ENCODE measurements at places on chromosomes 2 and 18. TPM values are rescaled to one million over a fixed set of nuclear protein-coding genes. Genes with fewer than 3 reads are reported as not detected.

The CPSF3 gene
- polyA plus RNA-seq: 55.0 TPM

The PROKR1 gene
- polyA plus RNA-seq: 0.01 TPM

DNA sequence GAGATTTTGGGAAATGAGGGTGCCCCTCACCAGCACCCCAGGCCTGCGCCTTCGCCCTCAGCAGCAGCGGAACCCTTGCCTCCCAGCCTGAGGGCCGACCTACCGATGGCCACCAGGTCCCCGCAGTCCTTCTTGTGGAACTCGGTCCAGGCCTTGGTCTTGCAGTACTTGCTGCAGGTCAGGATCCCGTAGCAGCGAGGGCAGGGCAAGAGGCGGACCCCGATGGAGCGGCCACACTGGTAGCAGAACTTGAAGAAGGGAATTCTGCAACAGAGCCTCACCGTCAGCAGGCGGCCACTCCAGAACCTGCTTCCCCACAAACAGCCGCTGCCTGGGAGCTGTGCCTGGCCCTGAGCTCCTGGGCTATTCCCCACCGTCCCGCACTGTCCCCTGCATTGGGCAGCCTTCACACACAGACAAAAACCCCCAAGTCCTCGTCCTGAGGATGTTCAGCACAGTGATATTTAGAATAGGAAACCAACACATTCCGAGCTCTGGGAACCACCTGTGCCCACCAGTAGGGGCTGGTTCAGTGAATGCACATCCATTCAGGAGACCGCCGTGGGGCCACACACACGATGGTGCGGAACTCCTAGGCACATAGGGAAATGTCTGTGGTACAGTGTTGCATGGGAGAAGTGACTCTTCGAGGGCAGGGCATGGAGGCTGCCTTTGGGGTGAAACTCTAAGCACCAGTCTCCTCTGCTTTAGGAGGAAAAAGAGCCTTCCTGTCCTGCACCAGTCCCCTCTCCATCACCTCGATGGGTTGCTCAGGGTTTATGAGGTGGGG, 45.6 kb downstream of the GPC1 start:
- no peak for DNase-seq

DNA sequence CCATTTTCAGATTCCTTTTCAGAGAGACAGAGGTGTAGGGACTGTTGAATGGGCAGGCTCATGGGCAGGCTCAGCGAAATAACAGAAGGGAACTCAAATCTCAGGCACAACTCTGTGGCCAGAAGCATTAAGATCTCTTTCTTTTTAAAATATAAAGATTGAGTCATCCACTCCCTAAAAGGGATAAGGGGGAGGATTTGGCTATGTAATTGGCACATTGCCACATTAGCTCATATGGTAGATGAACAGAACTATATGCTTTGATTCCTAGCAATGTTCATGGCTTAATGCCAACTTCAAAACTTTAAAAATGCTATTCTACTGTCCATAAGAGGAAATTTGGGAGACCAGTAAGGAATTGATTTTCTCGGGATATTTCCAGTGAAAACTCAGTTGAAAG, 53.8 kb upstream of the SLC5A7 start:
- no peak for DNase-seq

- DNase-seq: no peak
Observed at GRCh38 chr2:198692907-198693510, 764.7 kb downstream of the SATB2 start.

GRCh38 chr2:241412144-241412543, 56.1 kb downstream of the FARP2 start:
- peak; percentile 19 for DNase-seq

GRCh38 chr18:57223144-57223870, 76.4 kb downstream of the BOD1L2 start:
- no peak for DNase-seq

DNA sequence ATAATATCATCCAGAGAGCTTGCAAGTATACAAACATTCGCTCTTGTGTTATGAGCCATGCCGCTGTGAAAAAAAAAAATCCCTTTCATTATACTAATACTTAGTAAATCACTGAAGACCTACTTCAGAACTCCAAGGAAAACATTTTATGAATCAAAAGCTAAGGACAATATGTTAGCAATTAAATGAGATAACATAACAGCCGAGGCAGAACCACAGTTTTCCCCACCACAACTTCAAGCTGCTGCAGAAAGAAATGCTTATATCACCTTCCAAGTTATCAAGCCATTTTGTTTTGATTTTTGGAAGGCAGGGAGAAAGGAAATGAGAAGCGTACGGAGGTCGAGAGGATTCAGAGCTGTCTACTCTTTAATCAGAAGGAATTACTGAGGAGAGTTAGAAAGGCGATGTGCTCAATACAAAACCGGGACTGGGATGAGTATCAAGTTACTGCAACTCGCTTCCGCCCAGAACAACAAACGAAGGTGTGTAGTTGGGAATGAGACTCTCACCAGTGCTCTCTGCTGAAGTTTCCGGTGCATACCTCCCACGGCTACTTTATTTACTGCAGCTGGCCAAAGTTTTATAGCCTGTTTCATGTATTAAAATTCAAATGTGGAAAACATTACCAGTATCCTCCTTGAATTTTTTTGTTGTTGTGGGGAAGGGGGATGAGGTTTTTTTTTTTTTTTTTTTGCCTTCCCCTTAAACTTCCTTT, 292.2 kb upstream of the CCDC68 start:
- no peak for DNase-seq

GRCh38 chr2:174949988-174950687, 55.0 kb downstream of the CHN1 start:
- no peak for DNase-seq

DNA sequence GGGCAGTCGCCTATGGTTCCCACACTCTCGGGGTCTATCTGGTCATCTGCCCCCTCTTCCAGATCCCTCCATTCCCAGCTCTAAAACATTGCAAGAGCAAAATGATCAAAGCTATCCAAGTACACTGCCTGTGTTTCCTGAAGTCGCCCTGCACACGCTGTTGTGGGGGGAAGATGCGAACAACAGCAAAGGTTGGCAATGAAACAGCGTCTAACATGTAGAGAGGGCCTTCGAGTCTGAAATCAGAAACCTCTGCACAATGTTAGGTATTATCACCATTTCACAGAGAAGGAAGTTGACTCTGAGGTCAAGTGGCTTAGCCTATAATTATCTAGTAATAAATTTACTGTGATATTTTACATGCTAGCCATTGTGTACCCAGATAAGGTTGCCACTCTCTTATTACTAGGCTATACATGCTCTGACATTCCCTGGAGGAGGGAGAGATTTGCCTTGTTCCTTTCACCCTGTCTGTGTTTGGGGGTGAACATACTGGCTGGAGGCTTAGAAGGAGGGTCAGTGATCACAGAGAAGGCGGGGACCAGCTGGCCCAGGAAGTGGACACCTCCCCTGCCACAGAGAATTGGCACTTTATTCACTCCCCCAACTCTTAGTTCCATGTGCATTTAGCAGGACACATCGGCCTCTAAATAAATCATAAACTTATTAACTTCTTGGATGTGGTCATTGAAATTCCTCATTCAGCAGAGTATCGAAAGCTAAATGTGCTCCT, 36.8 kb downstream of the KCTD1 start:
- DNase-seq: no peak

DNA sequence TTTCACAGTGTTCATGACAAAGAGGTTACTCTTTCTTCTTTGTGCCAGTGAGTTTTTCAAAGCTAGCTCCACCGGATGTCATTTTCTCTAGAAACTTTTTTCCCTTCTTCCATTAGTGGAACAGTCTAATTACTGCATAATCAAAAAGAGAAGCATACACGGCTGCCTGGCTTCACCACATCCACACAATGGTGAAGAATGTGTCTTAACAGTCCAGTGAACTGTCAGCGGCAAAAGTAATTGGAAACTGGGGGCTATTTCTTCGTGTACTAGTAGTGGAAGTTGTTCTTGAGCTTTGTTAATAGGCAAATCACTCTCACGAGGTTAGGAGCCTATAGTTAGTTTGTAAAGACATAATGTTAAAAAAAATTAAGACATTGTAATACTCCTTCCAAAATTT, 32.9 kb upstream of the PIK3C3 start:
- no peak for DNase-seq

DNA sequence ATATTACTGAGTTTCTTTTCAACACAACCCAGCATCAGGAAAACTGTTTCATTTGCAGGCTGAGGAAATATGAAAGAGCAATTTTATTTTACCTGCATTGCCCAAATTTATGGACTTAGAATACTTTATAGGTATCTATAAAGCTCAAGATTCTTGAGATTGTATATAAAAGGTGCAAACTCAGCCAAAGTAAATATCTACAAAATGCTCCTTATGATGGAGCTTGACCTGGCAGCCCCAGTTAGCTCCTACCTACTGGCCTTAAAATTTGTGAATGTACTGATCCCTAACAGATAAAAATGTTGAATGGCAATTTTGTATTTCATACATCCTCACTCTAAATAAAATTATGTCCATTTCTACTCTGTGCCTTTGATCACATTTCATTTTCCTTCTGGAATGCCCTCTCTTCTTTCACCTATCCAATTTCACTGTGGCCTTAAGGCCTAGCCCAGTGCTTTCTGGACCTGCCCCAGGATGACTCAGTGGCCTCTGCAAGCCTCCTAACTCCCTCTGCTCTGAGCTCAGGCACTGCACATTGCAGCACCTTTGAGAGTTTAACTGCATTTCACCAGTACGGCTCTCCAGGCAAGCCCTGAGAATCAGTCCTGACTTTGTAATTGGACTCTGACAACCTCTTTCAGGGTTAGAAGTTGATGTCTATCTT, 125.9 kb downstream of the ANTXR1 start:
- DNase-seq: no peak

DNA sequence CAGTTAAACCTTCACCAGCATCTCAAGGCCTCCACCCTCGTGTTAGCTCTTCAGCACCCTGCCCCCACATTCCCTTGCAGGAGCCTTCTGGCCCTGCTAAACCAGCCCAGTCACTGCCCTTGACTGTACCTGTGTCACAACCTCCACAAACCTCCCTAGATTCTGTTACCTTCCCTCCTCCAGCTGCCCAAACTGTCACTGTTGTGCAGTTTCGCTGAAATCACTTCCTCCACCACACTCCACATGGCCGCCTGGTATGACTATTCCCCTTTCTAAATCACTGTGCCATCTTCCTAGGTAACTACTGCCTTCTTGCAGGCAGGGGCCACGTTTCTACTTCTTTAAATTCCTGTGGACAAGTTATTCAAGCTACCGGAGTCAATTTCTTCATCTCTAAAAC, 160.2 kb downstream of the GALNT14 start:
- DNase-seq: no peak

DNA sequence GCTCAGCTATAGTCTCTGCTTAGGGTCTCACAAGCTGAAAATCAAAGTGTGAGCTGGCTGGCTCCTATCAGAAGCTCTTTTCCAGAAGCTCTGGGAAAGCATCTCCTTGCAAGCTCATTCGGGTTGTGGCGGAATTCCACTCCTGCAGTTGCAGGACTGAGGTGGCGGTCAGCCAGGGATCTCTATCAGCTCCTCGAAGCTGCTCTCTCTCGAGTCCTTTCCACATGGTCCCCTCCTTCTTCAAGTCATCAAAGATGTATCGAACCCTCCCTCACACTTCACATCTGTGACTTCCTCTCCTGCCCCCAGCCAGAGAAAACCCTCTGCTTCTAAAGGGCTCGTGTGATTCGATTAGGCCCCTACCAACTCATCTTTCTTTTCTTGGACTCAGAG, 141.7 kb downstream of the ZFP36L2 start:
- DNase-seq: no peak

DNA sequence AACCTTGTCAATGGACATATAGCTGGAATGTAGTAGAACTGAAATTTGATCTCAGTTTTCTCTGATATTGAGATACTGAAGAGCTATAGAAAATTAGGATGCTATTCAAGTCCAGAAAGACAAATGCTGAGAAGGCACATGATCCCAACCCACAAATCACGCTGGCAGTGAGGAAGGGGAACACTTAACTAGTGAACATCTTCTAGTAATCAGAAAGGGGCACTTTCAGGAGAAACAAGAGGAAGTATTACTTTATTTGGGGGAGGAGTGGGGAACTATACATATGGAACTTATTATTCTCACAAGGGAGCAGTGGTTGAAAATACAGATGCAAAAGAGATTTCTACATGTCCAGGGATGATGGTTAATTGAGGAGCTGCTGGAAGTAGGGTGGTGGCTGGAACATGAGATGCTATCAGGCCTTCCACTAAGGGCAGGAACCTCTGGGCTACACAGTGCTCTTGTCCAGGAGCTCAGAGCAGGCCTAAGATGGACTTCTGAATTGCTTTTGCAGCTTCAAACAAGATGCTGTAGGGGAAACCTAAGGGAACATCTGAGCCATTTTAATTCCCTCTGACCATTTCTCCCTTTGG, 79.3 kb downstream of the TGFA start:
- no peak for DNase-seq

GRCh38 chr2:235106874-235107639, 155.2 kb downstream of the SH3BP4 start:
- peak; percentile 9 for DNase-seq

GRCh38 chr18:11134940-11135339, 14.4 kb downstream of the PIEZO2 start:
- no peak for DNase-seq

- DNase-seq: no peak
Observed at GRCh38 chr18:65498605-65499004, 252.2 kb upstream of the CDH7 start.
